Stimulated activated CD8-positive, alpha-beta memory T cell treated with anti-CD3 and anti-CD28 coated beads, Interleukin-15, amount 100 ng/mL, for 24 hours (primary cell): ENCODE measurements at places on chromosomes 2 and 18.

- no peak for DNase-seq
Observed at GRCh38 chr18:75810961-75811551, 383.6 kb upstream of the SMIM21 start.

DNA sequence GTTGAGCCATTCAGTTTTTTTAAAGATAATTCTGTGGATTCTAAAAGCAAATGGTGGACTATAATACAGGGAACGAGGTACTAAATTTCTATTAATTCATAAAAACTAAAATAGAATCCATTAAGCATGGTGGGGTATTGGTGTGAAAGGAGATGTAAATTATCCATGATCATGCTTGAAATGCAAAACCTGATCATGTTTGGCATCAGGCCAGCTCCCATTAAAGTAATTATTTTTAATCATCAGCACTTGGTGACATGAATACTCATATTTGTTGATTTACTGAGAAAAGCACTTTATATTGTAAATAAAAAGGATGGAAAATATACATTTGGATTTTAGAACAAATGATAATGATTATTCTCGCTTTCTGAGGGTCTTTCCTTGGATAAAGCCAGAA lies 232.3 kb upstream of the MEIS1 start:
- DNase-seq: no peak

- DNase-seq: no peak
Observed at GRCh38 chr18:28541276-28541930, 364.5 kb upstream of the CDH2 start.

GRCh38 chr2:219832904-219833303 lies 205.5 kb downstream of the SLC4A3 start:
- no peak for DNase-seq

DNA sequence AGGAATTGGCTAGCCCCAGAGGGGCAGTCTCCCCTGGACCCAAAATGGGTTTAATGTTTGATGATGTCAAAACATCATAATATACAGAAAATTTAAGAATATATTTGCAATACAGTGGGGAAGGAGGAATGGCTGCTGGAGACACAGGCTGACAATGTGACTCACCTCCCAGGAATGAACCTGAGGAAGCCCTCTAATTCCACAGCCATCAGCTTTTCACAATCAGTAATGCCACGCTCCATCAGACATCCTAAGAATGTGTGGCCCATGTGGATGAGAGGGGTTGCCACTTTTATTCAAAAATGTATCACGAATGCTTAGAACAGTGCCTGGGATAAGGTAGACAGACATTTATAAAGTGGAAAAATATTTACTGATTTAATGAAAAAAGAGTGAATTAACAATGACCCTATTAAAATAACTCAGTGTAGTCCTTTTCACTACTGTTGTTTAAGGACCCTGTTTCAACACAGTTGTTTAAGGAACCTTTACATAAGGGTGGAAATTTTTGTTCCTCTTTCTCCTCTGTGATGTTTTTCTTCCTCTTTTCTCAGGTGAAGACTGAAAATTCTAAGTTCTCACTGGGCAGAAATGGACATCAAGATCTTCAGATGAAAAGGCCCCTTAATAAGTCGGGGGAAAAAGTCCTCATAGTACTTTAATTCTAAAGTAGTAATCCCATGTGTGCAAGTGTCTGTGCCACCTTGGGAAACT lies 17.5 kb upstream of the TMEM163 start:
- DNase-seq: no peak

GRCh38 chr18:27871726-27872125 lies 305.2 kb downstream of the CDH2 start:
- DNase-seq: no peak
